ENCODE measurements at places on chromosomes 2 and 18. TPM values are rescaled to one million over a fixed set of nuclear protein-coding genes. Genes with fewer than 3 reads are reported as not detected.

Gene ST8SIA5
- total RNA-seq: not detected

Gene CFC1
- total RNA-seq: not detected

Gene CYTIP
- 64.0 TPM for total RNA-seq

Gene IL1R2
- not detected for total RNA-seq

Gene SLC11A1
- 0.78 TPM for total RNA-seq

Gene ZSWIM2
- total RNA-seq: not detected

Gene AFF3
- 131 TPM for total RNA-seq

Gene RAB6C
- not detected for total RNA-seq

Gene GPR45
- not detected for total RNA-seq

Gene SIX3
- total RNA-seq: not detected
